ENCODE measurements at places on chromosomes 2 and 18. TPM values are rescaled to one million over a fixed set of nuclear protein-coding genes. Genes with fewer than 3 reads are reported as not detected.

DNA sequence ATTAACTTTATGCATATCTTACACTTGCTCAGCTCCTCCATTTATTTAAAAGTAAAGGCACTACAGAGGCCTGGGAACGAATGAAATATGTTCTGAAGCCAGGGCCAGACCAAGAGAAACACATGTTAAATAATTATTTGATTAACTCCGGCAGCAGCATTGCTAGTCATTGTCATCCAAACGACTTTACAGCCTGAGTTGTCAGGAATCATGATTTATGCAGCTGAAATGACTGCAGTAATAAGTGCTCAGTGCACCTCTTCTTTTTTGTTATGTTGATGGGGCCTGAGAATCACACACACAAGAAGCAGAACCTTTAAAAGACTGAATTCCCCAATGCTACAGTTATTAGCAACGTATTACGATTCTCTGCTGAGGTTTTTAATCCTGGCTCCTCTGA lies 58.9 kb downstream of the EPHA4 start:
- no peak for DNase-seq

GRCh38 chr2:121524685-121525425 lies 5.8 kb upstream of the RNU4ATAC start:
- no peak for DNase-seq

DNA sequence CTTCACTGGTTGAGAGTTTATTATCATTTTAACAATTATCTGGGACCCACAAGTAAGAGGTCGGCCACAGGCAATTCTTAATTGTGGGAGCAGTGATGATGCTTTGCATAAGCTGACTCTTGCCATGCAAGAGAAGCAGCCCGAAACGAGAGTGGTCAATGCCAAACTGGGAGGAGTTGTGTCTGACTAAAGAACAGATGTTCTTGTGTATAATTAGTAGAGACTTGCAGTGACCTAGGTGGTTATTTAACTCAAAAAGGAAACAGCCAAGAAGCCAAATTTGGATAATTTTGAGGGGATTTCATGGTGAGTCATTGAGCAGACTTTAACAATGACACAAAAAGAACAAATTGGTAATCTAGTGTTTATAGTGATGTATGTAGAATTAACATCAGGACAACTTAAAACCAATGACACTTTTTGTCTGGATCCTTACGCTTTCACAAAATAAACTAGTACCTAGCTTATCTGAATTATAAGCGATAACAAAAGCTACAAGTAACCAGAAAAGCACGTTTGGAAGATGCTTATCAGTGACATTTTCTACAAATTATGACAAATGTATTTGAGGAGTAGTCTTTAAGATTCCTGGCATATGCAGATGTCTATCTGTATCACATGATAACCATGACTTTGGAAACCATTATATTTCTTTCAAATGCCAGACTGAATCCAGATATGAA lies 184.7 kb upstream of the DLGAP1 start:
- no peak for DNase-seq

GRCh38 chr2:199713746-199714145 lies 137.2 kb downstream of the FTCDNL1 start:
- no peak for DNase-seq

GRCh38 chr18:62499263-62499650 lies 23.6 kb upstream of the ZCCHC2 start:
- no peak for DNase-seq

DNA sequence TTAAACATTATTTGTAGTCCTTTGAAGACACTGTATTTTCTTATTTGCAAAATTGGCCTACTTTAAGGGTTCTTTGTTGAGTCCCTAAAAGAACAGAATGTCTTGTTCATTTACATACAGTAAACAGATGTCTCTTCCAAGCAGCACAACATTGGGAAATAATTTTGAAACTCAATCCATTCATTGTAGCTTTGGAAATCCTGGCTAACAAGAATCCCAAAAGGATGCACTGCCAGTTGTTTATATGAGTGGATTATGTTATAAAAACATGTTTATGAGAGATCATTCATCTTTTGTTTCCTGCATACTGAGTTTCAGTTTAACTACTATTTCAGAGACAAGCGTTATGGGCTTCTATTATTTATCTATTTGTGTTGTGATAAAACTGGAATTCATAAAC lies 499.3 kb downstream of the PID1 start:
- no peak for DNase-seq

DNA sequence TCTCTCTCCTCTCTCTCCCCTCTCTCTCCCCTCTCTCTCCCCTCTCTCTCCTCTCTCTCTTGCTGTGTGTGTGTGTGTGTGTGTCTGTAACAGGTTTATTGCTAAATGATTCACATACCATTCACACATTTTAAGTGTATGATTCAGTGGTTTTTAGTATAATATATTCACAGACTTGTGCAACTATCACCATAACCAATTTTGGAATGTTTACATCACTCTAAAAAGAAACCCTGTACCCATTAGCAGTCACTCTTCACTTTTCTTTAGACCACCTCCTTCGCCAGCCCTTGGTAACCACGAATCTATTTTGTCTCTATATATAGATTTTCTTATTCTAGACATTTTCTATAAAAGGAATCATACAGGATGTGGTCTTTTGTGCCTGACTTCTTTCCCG lies 11.4 kb downstream of the THNSL2 start:
- DNase-seq: no peak

- no peak for DNase-seq
Measured at GRCh38 chr2:215825707-215826106, 187.6 kb downstream of the MREG start.

GRCh38 chr2:171160956-171161740 lies 455 bp upstream of the TLK1 start:
- DNase-seq: peak; percentile 73

GRCh38 chr2:37324536-37324785 lies 172 bp downstream of the PRKD3 start:
- peak; percentile 61 for DNase-seq

GRCh38 chr2:237552908-237553307 lies 13.5 kb upstream of the PRLH start:
- no peak for DNase-seq

- DNase-seq: no peak
Measured at GRCh38 chr2:192559587-192559986, 364.9 kb upstream of the TMEFF2 start.

DNA sequence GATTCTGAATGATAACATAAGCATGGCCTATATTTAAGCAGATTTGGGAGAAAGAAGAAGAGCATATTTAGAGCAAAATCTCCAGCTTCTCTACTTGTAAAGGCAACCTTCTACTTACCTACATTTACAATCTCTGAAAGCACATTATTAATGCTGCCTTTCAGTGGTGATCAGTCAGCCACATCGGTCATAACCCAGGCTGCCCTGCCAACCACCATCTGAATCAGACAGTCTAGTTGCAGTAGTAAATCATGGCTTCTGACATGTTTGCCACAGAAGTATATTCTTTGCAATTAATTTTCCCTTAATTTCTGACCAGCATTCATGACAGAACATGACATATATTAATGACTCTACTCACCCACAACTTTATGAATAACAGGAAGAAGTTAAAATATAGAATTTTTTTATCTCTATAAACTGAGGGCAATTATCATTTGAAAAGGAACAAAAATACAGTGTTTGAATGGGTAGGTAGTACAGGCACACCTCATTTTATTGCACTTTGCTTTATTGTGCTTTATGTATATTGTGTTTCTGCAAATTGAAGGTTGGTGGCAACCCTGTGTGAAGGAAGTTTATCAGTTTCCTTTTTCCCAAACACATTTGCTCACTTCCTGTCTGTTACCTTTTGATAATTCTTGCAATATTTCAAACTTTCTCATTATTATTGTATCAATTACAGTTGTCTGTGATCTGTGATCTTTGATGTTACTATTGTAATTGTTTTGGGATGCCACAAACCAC lies 531.6 kb upstream of the CHAC2 start:
- no peak for DNase-seq

- no peak for DNase-seq
Measured at GRCh38 chr2:26767129-26767528, 3.0 kb downstream of the SLC35F6 start.

DNA sequence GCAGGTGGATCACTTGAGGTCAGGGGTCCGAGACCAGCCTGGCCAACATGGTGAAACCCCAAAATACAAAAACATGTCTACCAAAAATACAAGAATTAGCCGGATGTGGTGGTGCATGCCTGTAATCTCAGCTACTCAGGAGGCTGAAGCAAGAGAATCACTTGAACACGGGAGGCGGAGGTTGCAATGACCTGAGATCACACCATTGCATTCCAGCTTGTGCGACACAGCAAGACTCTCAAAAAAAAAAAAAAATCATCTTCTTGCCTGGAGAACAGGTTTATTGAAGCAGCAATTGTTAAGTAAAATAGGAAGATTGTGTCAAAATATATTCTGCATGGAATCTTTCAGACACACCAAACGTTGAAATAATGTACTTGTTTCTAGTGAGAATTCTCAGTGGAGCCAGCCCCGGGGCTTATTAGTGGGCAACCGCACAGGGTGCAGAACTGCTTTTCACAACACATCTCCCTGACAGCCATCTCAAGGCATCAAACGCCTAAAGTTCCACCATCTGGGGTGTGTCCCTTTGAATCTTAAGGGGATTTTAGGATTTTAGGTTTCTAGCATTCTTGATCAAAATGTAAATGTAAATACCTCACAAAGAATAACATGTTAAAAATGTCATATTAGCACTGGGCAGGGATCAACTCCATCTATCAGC lies 28.6 kb upstream of the PPP4R1 start:
- no peak for DNase-seq

DNA sequence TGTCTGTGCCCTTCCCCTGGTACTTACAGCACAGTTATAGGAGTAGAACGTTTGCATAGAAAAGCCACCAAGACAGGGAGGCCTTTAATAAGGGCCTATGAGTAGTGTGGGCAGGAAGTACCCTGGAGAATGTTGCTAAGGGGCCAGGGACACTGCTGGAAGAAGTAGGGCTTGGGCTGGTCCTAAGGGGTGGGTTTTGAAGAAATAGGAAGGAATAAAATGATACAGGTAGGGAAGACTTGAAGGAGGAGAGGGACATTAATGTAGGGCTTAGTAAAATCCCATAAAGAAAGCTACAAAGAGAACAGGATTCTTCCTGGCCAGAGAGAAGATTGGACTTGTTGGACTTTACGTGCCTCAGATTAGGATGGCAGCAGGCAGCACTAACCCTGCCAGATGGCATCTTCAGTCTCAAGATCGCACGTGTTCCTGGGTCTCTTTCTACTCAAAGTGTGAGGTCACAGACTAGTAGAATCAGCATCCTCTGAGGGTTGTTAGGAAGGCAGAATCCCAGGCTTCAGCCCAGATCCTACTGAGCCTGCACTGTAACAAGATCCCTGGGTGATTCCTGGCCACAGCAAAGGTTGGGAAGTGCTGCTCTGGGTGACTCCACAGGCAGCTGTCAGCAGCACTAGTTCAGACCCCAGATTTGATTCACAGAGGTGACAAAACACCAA lies 39.2 kb downstream of the EPAS1 start:
- no peak for DNase-seq

GRCh38 chr2:137154946-137155345 lies 389.6 kb downstream of the THSD7B start:
- no peak for DNase-seq

- DNase-seq: no peak
Measured at GRCh38 chr2:107737756-107738155, 88.9 kb upstream of the RGPD4 start.

DNA sequence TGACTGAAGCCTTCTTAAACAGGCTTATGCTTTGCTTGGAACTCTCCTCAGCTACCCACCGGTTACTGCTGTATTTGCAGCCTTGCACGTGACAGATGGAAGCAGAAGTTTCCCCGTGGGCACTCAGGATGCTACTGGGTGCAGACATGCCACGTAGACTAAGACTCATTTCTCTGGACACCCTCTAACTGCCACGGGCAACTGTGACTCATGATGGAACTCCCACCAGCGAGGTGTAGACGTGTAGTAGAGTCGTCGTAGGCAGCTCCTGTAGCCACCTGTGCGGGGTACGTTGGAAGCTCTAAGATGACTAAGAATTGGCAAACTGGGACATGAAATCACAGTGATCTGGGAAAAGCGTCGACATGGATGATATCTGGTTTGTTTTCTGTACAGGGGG lies 27.5 kb downstream of the TSHZ1 start:
- DNase-seq: no peak

GRCh38 chr2:124836416-124836815 lies 811.3 kb downstream of the CNTNAP5 start:
- DNase-seq: no peak

- DNase-seq: no peak
Measured at GRCh38 chr2:145811276-145812164, 1291.6 kb upstream of the ZEB2 start.

- no peak for DNase-seq
Measured at GRCh38 chr2:197035002-197035401, 108.5 kb upstream of the PGAP1 start.

DNA sequence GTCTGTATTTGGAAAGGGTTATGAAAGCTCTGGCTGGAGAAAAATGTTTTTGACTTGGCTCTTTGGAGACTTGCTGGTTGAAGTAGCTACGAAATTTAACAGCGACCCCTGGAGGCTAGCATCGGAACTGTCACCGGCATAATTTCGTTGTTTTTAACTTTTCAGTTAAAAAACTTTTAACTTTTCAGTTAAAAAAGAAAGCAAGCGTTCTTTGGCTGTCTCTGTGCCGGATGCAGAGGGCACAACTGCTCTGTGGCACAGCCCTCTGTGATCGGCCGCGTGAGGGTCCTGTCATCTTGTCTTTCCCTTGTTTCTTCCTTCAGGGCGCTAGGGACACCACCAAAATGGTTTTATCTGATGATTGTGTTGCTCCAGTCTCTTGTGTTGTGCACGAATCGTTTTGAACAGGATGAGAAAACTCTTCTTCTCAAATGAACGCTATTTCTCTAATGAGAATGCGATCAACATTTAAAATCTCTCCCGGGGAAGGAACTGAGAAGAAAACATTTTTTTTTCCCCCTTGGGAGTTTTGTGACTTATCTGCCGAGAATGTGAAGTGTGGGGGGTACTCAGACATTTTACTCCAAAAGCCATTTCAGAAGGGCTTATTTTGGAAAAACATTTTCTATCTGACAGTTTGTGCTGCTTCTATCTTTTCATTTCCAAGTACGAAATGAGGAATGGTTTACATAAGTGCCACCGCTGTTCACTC lies 57.1 kb downstream of the ADCYAP1 start:
- peak; percentile 13 for DNase-seq

DNA sequence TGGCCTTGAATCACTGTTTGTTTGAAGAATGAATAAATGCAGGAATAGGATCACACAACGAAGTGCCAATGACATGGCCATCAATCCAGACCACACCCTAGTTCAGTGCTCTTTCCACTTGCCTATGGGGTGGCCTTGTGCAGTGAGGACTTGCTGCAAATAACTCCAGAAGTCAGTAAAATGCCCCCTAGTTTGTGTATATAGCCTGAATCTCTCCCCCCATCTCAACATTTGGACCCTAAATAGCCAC lies 299 bp downstream of the FABP1 start:
- DNase-seq: peak; percentile 56

UGT1A4 gene
- not detected for total RNA-seq

LAMA3 gene
- 2.6 TPM for total RNA-seq

DOCK10 gene
- total RNA-seq: not detected

FBXO15 gene
- total RNA-seq: not detected

COLEC12 gene
- 0.02 TPM for total RNA-seq

LAMA1 gene
- total RNA-seq: 0.44 TPM
